Stimulated activated CD4-positive, alpha-beta T cell treated with anti-CD3 and anti-CD28 coated beads, Interleukin-15, amount 100 ng/mL, for 1 hour (primary cell): ENCODE measurements at places on chromosomes 4 and X.

GRCh38 chr4:95256108-95256835 is 292.5 kb downstream of the UNC5C start:
- no peak for DNase-seq

DNA sequence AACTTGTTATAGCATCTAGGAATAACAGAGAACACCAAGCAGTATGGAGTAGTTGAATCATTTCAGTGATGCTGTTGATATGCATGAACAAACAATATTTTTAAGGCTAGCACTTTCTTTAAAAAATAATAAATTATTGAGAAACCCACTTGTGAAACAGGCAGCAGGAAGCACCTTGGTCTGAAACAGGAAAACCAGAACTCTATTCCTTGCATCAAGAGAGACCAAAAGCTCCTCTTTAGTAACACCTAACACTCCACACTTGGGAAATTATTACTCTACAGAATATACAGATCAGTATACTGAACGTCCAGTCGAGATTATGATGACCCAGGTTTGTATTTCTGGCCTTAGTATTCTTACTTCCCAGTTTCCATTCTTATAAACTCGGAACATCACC is 129.0 kb downstream of the ARAP2 start:
- no peak for DNase-seq

DNA sequence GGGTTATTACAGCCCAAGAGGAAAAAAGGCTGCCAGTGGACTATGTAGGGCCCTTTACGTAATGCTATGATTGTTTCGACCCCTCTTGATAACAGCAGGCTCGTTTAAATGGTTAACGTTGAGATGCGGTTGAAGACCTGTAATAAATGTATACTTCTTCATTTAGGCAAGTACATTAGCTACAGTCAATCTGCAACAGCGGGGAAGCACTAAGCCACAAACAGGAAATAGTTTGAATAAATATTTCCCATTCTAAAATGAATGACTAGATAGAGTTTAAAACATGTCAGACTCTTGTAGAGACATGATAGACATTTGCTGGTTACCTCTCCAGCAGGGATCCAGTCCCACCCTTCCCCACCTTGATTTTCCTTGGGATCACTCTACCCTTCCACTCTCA is 38.1 kb upstream of the STIM2 start:
- DNase-seq: no peak

DNA sequence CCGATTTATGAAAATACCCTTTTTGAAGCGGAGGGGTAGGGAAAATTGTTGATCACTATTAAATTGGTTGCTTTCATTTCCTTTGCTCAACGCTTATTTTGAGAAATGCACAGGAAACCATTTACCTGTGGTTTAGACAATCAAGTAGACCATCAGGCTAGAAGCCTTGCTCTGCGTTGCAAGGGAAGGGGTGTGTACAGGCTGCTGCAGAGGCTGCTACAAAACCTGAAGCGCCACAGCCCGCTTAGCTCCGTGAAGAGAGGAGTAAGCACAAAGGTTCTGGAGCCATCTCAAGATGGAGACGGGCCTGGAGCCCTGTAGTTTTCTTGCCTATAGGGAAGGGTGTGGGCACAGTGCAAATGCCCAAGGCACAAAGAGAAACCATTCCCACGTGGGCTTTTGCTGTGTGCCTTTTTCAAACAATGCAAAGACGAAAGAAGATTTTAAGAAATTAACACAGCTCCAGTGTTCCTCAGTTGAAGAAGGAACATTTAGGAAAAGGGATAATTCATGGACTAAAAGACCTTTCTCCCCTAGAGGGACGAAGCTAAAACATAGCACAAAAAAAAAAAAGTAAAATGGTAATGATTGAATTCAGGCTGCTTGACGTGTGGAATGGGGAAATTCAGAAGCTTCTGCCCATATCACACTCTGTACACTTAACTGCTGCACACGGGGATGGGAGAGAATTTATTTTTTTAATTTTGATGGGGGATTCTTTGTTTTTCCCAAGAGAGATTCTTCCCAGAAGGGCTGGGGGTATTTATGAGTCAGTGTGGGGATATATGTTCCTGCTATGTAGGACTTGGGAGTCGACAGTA is 3.5 kb downstream of the TMSB4X start:
- peak; percentile 55 for DNase-seq

DNA sequence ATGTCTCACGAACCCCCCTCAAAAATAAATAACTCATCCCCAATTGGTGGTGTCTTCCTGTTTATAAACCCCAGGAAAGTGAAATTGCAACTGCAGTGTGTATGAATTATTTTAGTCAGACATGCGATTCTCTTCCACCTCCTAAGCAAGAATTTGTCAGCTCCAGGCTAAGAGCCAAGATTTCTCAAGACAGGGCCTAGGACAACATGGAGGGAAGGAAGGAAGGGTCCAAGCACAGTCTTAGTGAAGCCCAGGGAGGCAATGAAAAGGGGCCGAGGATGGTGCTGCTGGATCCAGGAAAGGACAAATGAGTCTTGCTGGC is 20.0 kb downstream of the SH3KBP1 start:
- no peak for DNase-seq

DNA sequence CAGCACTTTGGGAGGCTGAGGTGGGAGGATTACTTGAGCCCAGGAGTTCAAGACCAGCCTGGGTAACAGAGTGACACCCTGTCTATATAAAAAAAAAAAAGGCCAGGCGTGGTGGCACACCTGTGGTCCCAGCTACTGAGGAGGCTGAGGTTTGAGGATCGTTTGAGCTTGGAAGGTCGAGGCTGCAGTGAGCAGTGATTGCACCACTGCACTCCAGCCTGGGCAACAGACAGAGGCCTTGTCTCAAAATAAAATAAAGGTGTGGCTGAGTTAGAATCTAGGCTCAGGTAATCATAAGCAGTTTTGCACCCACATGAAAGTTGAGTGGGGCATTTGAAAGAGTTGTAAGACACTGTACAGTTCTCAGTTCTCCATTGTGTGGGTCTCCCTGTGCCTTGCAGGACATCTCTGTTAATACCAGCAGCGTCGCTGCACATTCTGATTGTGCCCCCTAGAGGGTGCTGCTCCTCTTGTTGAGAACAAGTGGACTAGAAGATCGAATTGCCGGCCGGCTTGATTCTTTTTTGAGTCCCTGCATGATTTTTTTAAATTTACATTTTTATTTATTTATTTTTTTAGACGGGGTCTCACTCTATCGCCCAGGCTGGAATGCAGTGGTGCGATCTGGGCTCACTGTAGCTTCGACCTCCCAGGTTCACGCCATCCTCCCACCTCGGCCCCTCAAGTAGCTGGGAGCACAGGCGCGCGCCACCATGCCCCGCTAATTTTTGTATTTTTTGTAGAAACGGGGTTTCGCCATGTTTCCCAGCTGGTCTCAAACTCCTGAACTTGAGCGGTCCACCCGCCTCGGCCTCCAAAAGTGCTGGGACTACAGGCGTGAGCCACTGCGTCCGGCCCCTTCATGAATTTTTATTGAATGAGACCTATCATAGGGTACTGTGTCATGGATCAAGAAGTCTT is 73.6 kb upstream of the RBMX start:
- no peak for DNase-seq

- DNase-seq: no peak
Measured at GRCh38 chr4:48343035-48343434, 1.7 kb downstream of the SLAIN2 start.

GRCh38 chrX:46446727-46447378 is 98.4 kb downstream of the ZNF674 start:
- peak; percentile 73 for DNase-seq

DNA sequence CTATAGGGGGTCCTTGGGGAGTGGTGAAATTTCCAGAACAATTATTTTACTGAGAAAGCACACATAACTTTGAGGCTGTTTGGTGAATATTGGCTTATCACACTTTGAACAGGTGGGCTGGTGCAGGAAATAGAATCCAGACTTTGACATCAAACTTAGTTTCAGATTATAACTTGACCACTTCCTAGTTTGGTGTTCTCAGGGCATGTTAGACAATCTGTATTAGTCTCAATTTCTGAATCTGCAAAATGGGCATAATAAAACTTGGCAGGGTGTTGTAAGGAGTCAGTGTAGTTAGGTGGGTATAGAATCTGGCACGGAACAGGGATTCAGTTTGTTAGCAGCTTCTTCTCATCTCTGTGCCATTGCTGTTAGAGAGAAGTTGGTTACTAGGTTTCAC is 43.3 kb upstream of the MBNL3 start:
- DNase-seq: no peak

DNA sequence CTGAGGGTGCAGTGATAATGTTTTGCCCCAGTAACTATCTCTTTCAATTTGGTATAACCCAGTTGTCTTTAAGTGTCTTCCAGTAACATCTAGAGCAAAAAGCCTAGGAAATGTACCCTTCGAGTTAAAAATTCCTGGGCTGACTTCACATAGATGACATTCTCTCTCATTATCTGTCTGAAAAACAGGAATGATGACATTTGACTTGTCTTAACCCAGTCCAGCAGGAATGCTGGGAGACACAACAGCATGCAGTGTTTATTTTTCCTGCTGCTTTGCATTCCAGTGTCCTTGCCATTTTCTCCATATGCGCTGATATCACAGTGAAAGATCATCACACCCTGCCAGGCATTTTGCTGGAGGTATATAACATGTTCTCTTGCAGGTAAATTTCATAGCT is 130.0 kb downstream of the SOWAHB start:
- DNase-seq: no peak
